BE2C (cell line): ENCODE measurements at places on chromosomes 2 and 18.

DNA sequence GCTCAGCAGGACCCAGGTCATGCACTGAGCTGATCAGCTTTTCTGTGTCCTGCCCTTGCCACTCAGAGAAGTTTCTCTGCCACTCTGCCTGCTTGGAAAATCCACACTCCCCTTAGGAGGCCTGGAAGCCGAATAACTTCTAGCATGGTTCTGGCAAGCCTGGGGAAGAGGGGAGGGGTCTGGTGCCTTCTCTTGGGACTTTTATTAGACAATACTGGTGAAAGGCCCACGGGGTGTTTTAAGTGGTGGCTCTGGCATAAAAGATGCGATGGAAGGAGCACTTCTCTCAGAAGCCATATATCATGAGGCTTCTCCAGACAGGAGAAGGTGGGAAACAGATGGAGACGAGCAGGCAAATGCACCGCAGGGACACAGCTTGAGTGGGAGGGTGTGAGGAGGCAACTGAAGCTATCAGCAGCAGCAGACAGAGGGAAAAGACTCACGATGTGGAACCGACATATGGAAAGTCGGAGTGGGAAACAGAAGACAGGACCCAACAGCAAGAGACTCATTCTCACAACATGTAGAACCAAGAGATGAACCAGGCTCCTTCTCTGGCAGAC is 141.8 kb upstream of the CTNNA2 start:
- peak; percentile 60 for DNase-seq

DNA sequence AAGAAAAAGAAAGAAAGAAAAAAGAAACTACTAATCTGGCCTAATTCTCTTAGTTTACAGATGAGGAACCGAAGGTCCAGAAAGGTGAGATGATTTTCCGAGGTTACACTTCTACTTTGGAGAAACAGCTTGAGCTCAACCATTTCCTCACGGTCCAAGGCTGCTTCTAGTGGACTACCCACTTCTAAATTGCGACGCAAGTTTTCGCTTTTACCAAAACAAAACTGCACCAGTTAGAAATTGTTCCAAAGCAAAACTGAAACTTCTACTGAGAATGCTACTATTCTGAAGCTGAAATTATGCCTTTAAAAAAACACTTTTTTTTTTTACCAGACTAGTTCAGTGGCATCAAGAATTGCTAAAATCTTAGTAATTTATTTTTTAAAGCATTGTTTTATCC is 101.6 kb downstream of the INO80D start:
- no peak for DNase-seq

DNA sequence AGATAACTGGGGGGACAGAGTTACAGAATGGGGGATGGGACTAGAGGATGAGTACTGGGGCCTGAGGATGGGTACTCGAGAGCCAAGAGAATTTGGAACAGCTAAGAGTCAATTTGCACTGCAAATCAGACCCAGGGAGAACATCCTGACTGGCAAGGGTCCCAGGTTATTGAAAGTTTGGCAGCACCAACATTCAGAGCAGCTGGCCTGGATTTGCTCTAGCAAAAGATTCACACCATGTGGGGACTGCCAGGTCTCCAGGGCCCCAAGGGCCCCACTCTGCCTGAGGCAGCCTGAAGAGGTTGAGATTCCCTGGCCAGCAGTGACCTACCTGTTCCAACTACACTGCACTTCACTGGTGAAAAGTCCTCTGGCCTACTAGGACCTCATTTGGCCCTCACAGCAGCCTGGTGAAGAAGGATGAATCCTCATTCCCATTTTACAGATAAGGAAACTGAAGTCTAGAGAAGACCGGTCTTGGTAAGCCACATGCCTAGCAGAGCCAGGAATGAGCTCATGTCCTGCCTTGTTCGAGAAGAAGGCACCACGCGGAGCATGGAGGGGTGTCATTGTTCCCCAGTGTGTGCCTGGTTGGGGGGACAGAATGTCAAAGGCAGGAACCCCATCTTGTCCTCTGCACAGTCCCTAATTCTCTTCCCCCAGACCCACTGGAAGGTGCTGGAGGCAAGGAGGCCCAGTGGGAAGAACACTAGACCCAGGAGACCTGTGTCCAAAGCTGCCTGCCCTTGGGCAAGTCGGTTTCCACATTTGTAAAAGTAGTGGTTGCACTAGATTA is 258.6 kb downstream of the TNS1 start:
- no peak for DNase-seq

DNA sequence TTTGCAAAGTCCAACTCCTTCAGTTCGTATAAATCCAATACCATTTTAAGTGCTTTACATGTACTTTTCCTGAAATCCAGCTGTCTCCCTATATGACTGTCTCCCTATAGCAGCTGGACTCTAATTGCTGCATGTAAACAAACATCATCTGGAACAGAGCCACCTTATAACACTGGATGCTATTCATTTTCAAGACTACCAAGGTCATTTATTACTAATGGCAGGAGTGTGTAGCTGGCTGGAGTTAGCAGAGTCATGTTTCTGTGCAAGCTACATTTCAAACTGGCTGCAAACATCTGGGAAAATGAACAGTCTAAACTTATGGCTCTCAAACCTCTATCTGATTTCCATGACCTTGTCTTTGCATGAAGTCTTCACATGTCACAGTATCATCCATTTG is 575.2 kb downstream of the PIK3C3 start:
- no peak for DNase-seq

GRCh38 chr18:31819106-31819924 is 58.6 kb upstream of the SLC25A52 start:
- DNase-seq, result no peak

DNA sequence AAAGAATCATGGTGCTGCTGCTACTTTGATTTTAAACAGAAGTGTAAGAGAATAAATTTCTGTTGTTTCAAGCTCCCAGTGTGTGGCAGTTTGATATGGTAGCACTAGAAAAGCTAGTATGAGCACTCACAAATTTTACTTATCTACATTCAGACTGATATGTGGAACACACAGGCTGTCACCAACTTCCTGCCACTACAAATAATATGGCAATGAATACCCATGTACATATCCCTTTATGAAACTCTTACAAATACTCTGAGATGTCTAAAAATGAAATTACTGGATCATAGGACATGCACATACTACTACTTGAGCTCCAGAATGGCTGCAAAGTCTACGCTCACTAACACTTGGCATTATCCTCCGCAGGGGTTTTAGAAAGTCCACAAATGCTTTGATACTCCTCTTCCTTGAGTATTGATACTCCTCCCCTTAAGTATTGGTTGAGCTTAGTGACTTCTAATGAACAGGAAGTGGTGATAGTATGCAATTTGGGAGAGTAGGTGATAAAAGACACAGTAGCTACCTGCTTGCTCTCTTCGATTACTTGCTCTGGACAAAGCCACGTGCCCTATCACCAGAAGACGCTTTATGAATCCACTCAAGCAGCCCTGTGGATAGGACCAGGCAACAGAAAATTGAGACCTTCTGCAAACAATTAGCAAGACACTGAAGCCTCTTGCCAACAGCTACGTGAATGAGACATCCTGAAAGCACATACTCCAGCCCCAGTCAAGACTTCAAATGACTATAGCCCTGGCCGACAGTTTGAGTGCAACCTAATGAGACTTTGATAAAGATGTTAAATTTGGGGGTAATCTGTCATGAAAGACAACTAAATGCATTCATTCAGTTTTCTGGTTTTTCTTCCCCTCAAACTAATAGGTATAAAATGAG is 35.4 kb downstream of the FBXO11 start:
- DNase-seq, result no peak

GRCh38 chr2:234808907-234809306 is 142.9 kb upstream of the SH3BP4 start:
- peak; percentile 34 for DNase-seq

GRCh38 chr18:38571651-38572050 is 1006.1 kb upstream of the CELF4 start:
- DNase-seq, result no peak

DNA sequence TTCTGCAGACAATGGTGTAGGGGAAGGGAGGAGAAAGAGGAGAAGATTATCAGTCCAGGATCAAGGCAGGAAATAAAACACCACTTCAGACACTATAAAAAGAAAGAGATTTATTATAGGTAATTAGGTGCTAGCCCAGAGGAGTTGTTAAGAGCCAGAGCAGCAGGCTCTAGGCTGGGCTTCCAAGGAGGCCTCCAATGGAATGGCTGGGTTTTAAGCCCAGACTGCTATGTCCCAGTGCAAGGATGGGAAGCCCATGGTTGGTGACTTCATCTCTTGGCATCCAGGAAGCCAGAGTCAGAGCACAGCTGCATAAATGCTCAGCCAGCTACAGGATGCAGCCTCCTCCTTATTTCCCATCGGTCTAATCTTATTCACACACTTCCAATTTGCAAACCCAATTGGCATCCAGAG is 95.6 kb downstream of the LAMA3 start:
- no peak for DNase-seq

- no peak for DNase-seq
Measured at GRCh38 chr2:221724631-221725203, 152.6 kb upstream of the EPHA4 start.
